ENCODE measurements at places on chromosomes 7 and 10. TPM values are rescaled to one million over a fixed set of nuclear protein-coding genes. Genes with fewer than 3 reads are reported as not detected.

SPOCK2 gene
- total RNA-seq: 0.32 TPM

SPDYE9 gene
- not detected for total RNA-seq

ZNF804B gene
- not detected for total RNA-seq

NPVF gene
- not detected for total RNA-seq

GDF10 gene
- not detected for total RNA-seq

HPSE2 gene
- not detected for total RNA-seq

MRPS16 gene
- total RNA-seq: 48.0 TPM

DEPP1 gene
- total RNA-seq: 392 TPM

VSTM4 gene
- total RNA-seq: 0.25 TPM

FAM237B gene
- total RNA-seq: not detected

RNF32 gene
- 0.25 TPM for total RNA-seq

CCL24 gene
- not detected for total RNA-seq

GHRHR gene
- not detected for total RNA-seq

EGFR gene
- total RNA-seq: 0.97 TPM

FAM13C gene
- 10.2 TPM for total RNA-seq

SPDYE16 gene
- under 0.01 TPM for total RNA-seq

HOXA4 gene
- 0.57 TPM for total RNA-seq

ORC5 gene
- 11.2 TPM for total RNA-seq

TYW1B gene
- total RNA-seq: 0.97 TPM

KIF11 gene
- 14.5 TPM for total RNA-seq

FAM25A gene
- not detected for total RNA-seq

FAM53B gene
- total RNA-seq: 24.1 TPM

HNRNPF gene
- total RNA-seq: 312 TPM

SFTPA1 gene
- not detected for total RNA-seq

DUS4L gene
- total RNA-seq: 3.4 TPM

SEMA3A gene
- 2.4 TPM for total RNA-seq
